ENCODE measurements at places on chromosomes 4 and X. TPM values are rescaled to one million over a fixed set of nuclear protein-coding genes. Genes with fewer than 3 reads are reported as not detected.

Gene PSAPL1
- not detected for polyA plus RNA-seq

Gene KDR
- not detected for polyA plus RNA-seq

Gene MMRN1
- polyA plus RNA-seq = not detected

Gene SRPX
- polyA plus RNA-seq = not detected

Gene AFP
- not detected for polyA plus RNA-seq

Gene CYSLTR1
- polyA plus RNA-seq = 0.50 TPM

Gene GPR50
- not detected for polyA plus RNA-seq

Gene SPANXA2
- polyA plus RNA-seq = not detected

Gene CCDC110
- 0.97 TPM for polyA plus RNA-seq

Gene FREM3
- not detected for polyA plus RNA-seq

Gene POF1B
- not detected for polyA plus RNA-seq

Gene RBM46
- not detected for polyA plus RNA-seq

Gene HTN1
- not detected for polyA plus RNA-seq

Gene CXCL11
- not detected for polyA plus RNA-seq

Gene HERC3
- polyA plus RNA-seq = 37.1 TPM

Gene PAGE2B
- not detected for polyA plus RNA-seq

Gene HS6ST2
- not detected for polyA plus RNA-seq

Gene C4orf50
- not detected for polyA plus RNA-seq

Gene NR3C2
- 9.4 TPM for polyA plus RNA-seq

Gene GABRB1
- polyA plus RNA-seq = not detected

Gene MAGEA6
- polyA plus RNA-seq = not detected

Gene AMBN
- not detected for polyA plus RNA-seq

Gene TMEM271
- not detected for polyA plus RNA-seq

Gene MAGEA2
- polyA plus RNA-seq = not detected

Gene GAGE12E
- not detected for polyA plus RNA-seq

Gene ITM2A
- polyA plus RNA-seq = 342 TPM

Gene HS3ST1
- not detected for polyA plus RNA-seq

Gene NUDT10
- polyA plus RNA-seq = 0.29 TPM

Gene GIMD1
- not detected for polyA plus RNA-seq

Gene DKK2
- not detected for polyA plus RNA-seq

Gene TMEM144
- polyA plus RNA-seq = not detected

Gene UGT2B15
- not detected for polyA plus RNA-seq

Gene ZNF141
- 11.6 TPM for polyA plus RNA-seq

Gene PRSS12
- not detected for polyA plus RNA-seq

Gene FGFR3
- not detected for polyA plus RNA-seq

Gene TEC
- polyA plus RNA-seq = 1.4 TPM

Gene TLR10
- polyA plus RNA-seq = 0.30 TPM

Gene MAB21L2
- polyA plus RNA-seq = not detected

Gene IRS4
- not detected for polyA plus RNA-seq

Gene TMPRSS11B
- not detected for polyA plus RNA-seq

Gene NWD2
- not detected for polyA plus RNA-seq

Gene UGT2A1
- polyA plus RNA-seq = not detected

Gene NLGN4X
- polyA plus RNA-seq = not detected

Gene PPARGC1A
- polyA plus RNA-seq = not detected

Data from naive thymus-derived CD8-positive, alpha-beta T cell (primary cell).